ENCODE measurements at places on chromosomes 4 and X. TPM values are rescaled to one million over a fixed set of nuclear protein-coding genes. Genes with fewer than 3 reads are reported as not detected.

PRDM8 gene
- 4.8 TPM for total RNA-seq

SEL1L3 gene
- 19.9 TPM for total RNA-seq

TMEM154 gene
- total RNA-seq, result 13.4 TPM

AMMECR1 gene
- 6.7 TPM for total RNA-seq
